ENCODE measurements at places on chromosomes 12 and 14.

GRCh38 chr12:32493282-32493681 lies 93.9 kb downstream of the FGD4 start:
- no peak for DNase-seq

- DNase-seq, result no peak
Measured at GRCh38 chr14:100903672-100904185, at the start of gene RTL1. RTL1 (minus strand) TSS chr14:100903722; CDS start chr14:100884788, 18,934 bp downstream.

DNA sequence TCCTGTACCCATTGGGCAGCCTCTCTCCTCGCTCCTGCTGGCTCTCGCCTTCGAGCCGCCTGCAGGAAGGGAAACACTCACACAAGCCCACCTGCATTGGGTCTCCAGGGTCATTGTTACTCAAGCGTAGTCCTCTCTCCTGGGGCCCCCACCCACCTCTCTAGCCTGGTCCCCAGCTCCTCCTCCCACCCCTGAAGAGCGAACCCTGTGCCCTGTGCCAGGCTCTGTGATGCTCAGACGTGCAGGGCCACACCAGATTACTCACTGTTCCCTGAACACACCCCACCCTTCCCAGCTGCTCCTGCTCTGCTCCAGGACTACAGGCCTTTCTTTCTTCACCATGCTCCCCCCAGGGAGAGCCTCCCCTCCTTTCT lies 88.1 kb downstream of the NINJ2 start:
- no peak for DNase-seq

GRCh38 chr12:47731723-47732122 lies 6.4 kb upstream of the ENDOU start:
- DNase-seq, result no peak

- DNase-seq, result no peak
Measured at GRCh38 chr12:108050696-108051095, 78.4 kb upstream of the WSCD2 start.

DNA sequence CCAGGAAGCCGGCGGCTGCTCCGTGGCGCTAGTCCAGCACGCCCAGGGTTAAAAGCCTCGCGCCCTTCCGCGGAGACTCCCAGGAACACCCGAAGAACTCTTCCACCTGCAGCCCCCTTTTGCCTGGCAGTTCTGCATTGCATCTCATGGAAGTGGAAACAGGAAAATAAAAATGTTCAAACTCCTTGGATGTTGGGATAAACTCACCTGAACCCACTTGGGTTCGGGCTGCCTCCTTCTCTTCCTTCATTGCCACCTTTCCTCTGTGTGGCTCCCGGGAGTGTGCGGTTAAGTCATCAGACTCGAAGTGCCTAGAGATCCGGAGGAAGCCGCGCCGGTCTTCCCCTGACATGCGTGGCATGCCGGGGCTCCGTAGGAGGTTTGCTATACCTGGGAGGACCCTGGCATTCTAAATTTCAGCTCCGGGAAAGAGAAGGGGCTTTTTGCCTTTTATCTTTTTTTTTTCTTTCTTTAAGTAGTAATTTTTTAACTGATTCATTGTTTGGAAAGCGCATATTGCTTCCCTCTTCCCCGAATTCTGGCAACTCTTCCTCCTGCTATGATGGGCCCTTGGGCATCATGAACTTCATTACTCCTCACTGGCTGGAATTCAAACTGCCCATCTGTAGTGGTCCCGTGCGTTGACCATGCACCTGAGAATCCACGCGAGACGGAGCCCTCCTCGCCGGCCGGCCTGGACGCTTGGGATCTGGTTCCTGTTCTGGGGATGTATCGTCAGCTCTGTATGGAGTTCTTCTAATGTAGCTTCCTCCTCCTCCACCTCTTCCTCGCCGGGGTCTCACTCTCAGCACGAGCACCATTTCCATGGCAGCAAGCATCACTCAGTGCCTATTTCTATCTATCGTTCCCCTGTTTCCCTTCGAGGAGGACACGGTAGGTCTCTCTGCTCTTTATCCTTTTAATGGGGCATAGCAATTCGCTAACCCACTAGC lies 931.4 kb downstream of the DIO2 start:
- DNase-seq, result no peak
